ENCODE measurements at places on chromosomes 3 and 15.

DNA sequence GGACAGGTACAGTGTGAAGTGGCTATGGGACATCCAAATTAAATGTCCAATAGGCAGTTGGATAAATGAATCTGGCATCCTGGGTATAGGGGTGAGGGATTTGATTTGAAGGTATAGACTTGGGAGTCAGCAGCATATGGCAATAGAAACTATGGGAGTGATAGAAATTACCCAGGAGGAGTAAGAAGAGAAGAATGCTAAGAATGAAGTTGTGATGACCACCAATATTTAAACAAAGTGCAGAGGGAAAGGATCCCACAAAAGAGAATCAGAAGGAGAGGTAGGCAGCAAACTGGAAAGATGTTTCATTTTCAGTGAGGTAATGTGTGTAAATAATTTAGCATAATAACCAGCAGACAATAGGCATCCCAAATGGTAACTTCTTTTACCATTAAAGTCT lies 13.8 kb upstream of the MSL2 start:
- DNase-seq, result no peak

- DNase-seq, result no peak
Observed at GRCh38 chr15:33330931-33331330, 20.2 kb downstream of the RYR3 start.

DNA sequence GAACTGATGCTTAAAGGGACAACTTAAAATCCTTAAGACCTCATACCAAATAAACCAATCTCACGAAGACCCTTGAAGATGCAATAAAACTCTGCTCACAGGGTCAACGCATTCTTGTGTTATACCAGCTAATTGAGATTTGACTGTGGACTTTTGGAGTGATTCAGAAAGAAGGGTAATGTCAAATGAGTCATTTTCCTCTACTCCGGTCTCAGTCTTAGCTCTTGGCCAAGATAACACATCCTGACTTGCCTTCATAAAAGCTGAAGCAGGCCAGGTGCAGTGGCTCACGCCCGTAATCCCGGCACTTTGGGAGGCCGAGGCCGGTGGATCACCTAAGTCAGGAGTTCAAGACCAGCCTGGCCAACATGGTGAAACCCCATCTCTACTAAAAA lies 3.8 kb downstream of the PKM start:
- DNase-seq, result no peak

DNA sequence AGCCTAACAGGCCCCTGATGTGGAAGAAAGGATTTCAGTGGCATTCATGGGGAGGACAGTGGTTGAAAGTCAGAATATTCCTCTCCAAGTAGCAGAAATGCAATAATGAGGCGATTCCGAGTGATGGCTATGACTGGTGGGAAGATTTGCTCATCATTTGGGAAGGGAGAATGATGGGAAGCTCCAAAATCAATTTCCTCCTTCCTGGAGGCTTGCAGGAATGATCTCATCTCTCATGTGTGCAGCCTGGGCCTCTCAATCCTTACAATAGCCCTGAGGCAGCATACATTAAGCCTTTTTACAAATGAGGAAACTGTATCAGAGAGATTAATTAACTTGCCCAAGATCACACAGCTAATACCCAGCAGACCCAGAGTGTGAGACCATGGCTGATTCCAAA lies 58.7 kb downstream of the BOC start:
- no peak for DNase-seq

DNA sequence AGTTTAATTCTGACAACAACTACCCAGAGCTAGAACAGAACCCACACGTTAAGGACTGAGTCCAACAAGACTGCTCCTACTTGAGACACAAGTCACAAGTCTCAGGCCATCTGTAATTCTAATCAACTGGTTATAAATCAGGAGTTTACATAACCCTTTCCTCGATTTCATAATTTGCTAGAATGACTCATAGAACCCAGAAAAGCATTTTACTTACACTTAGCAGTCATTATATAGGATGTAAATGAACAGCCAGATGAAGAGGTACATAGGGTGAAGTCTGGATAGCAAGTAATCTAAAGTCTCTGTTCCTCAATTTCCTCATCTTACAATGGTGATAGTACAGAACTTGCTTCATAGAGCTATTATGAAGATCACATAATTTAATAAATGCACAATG lies 1018.2 kb downstream of the DIPK2A start:
- DNase-seq, result no peak

- no peak for DNase-seq
Observed at GRCh38 chr3:123732447-123732846, 147.6 kb upstream of the HACD2 start.

- no peak for DNase-seq
Observed at GRCh38 chr3:56042326-56042951, 425.8 kb downstream of the ERC2 start.

DNA sequence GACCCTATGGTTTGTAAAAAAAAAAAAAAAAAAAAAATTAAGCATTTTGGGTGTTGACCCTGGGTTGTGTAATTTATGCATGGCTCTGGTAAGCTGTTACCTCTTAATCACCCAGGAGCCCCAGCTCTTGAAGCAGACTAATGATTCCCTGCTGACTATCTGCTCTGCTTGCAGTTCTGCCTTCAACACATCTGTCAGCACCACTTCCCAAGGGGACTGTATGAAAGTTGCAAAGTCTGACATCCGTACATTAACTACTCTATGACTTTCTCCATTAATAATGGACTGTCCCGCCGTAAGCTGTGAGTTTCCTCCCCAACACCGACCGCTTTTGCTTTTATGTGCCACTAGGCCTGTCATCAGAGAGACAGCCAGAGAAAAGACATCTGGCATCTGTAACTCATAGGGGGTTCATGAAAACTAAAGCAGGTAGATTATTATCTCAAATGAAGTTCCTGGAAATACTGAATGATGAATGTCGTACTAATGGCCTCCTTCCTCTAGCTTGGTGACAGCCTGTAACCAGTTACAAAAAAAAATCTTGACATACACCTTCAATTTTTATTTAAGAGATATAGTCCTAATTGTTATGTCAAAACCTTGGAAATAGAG lies 271.5 kb downstream of the IL5RA start:
- DNase-seq, result no peak

DNA sequence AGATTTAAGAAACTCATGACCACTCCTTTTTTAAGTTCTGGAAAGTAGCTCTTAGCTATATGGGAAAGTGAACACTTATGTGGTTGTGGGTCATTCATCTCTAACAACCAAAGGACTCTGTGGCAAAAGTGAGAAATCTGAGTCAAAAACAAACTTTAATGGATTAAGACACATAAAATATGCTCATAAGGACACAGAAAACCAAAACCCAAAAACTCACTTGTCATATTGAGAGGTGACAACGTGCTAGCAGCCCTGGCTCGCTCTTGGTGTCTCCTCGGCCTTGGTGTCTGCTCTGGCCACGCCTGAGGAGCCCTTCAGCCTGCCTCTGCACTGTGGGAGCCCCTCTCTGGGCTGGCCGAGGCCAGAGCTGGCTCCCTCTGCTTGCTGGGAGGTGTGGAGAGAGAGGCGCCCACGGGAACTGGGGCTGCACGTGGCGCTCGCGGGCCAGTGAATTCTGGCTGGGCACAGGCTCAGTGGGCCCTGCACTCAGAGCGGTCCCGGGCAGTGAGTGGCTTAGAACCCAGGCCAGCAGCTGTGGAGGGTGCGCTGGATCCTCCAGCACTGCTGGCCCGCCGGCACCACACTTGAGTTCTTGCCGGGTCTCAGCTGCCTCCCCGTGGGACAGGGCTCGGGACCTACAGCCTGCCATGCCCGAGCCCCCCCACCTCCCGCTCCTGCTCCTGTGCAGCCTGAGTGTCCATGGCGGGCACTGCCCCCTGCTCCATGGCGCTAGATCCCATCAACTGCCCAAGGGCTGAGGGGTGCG lies 30.3 kb upstream of the SKIL start:
- no peak for DNase-seq

- DNase-seq, result no peak
Observed at GRCh38 chr3:160797356-160797755, 41.3 kb downstream of the PPM1L start.

DNA sequence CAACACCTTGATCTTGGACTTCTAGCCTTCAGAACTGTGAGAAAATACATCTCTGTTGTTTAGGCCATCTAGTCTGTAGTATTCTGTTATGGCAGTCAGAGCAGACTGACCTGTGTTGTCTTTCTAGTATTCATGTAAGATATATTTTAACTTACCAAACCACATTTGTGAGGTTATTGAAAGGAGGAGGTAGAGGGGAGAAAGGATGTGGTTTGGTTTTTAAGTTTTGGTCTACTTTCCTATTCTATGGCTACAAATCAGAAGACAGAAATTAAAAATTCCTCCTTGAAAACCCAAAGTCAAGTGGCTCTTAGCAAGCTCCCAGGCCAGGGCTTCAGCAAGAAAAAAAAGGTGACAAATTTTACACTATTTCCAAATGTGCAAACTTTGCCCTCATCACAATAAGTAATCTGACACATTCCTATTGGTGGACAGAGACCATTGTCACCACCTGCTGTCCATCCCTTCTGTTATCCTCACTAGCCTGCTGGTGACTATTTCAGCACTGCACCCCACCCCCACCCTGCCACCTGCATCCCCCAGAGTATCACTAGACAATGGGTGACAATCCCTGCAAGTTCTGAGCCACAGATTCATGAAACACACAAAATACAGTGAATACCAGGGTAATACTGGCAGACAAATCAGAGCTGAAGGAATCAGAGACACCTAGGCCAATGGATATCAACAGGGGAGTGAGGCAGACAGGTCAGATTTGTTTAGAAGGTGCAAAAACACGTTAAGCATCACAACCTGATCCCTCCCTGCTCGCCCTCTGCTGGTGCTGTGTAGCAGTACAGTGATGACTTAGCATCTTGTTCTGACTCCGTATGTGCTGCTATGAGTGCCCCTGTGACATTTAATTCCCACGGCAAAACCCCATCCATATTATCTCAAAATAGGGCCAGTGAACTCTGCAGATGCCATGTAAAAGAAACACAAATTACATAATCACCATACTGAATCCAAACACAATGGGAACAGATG lies 79.0 kb upstream of the DCLK3 start:
- peak; percentile 57 for DNase-seq

DNA sequence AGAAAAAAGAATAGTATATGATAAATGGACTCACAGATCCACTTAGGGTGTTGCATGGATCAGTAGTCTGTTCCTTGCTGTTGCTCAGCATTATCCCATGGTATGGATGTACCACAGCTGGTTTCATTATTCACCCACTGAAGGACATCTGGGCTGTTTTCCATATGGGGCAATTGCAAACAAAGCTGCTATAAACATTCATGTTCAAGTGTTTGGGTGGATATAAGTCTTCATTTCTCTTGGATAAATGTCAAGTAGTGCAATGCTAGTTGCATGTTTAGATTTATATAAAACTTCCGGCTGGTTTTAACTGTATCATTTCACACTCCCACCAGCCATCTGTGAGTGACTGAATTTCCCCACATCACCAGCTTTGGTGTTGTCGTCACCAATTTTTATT lies 137.7 kb downstream of the ASB7 start:
- no peak for DNase-seq

DNA sequence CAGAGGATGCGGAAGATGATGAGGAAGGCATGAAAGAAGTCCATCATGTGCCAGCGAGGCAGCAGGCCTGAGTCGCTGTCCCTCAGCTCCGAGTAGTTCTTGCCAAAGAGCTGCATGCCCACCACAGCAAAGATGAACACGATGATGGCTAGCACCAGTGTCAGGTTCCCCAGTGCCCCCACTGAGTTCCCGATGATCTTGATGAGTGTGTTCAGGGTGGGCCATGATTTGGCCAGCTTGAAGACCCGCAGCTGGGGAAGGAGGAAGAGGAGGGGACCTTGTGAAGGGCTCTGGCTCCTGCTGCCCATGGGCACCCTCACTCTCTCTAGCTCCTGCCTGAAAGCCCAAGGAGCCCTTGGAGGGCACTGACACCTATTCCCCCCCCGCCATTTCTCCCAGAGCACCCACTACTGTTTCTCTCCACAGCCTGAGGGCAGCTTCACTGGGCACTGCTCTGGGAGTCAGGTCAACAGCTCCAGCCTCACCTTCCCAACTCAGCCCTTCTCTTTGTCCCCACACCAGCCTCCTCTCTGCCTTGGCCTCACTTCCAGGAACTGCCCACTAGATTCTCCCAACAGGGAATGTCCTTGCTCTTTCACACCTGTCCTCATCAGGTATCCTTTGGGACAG lies 63.6 kb downstream of the SCN5A start:
- no peak for DNase-seq

DNA sequence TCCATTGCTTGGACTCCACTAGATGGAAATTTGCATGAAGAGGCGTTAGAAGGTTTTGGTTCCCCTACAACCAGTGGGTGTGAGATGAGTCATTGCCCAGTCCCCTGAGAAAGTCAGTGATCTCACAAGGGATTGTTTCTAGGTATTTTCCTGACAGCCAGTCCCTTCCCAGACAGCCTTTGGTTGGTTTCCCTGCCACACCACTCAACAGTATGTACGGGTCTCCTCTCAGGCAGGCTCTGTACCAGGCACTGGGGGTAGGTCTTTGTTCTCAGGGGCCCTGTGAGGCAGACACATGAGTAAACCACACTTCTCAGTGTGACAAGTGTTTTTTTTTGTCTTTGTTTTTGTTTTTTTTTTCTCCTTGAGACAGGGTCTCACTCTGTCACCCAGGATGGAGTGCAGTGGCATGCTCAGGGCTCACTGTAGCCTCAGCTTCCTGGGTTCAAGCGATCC lies 4.0 kb downstream of the LAMP3 start:
- peak; percentile 17 for DNase-seq

DNA sequence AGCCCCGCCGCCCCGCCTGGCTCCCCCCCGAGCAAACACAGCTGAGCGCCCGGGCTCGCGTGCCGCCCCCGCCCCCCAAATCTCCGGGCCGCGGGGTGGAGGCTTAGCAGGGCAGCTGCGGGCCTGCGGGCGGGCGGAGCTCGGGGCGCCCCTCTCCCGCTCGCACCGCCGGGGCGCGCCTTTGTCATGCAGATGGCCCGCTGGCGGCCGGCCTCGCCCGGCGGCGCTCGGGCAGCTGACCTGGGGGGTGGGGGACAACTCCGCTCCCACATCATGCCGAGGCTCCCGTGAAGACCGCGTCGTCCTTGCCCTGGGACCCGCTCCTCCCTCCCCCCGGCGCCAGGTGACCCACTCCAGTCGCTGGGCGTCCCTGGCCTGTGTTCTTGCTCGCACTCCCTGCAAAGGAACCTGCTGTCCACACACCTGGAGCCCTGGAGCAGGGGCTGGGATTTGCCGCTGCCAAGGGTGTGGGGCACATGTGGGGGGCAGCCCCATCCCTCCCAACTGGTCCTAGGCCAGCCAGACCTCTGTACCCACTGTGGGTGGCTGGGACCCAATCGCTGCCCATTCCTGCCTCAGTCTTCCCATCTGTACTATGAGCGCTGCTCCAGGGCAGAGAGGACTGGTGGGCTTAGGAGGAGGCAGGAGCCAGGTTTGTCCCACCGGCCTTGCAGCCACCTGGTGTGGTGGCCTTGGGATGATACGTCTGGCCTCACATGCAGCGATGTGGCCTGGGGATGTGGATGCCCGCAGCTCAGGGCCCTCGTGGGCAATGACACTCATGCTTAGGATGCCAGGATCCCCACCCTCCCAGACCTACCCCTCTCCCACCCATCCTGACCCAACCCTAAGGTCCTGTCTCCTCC lies 33.5 kb downstream of the DNAJB8 start:
- DNase-seq, result no peak

DNA sequence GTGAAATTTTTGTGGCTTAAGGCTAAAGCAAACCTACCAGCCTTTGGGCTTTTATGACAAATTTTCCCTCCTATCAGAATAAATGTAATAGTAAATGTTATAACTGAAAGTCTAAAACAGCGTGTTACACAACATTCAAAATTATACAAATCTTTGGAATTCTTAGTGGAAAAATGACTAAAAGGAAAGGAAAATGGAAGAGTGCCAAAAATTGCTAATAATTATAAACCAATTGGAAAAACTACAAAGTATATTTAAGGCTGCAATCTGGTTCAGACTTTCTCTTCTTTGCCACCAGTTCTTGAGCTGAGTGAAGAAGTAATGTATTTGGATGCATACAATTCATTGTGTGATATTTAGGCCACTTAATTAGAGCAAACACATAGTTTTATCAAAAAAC lies 45.6 kb upstream of the PHLDB2 start:
- DNase-seq, result no peak

Measured in CD4-positive, alpha-beta T cell treated with Interferon alpha-2 for 1 hour (primary cell).